Fibroblast of villous mesenchyme (primary cell): ENCODE measurements at places on chromosomes 7 and 10.

DNA sequence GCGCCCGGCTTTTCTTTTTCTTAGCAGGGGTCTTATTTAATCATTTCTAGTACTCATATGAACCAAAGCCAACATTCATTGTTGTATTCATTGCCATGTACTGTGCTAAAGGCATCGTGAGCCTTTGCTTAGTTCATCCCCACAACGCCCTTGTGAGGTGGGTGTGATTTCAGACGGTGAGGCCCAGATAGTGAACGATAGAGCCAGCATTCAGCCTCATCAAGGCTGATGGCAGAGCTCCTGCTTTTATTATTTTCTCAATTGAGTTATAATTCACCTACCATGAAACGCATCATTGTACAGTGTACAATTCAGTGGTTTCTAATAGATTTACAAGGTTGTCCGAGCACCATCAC is 50.1 kb downstream of the HK1 start:
- DNase-seq, result no peak

DNA sequence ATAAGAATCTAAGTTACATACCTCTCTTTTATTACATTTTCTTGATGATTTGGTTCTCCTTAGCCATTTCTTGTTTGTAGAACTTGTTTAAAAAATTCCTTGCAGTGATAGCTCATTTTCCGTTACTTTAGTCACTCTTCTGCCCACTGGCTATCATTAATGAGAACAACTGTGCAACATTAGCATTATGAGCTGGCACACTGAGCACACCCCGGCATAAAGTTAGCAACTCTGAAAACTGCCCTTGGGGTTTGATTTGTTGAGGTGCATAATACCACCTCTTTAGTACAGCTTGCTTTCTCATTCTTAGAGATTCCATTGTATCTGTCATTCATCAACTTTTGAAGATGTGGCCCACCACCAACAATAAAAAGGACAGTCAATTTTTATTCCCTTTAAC is 87.6 kb upstream of the ADCY1 start:
- no peak for DNase-seq

GRCh38 chr7:28432105-28432504 is 19.8 kb downstream of the CREB5 start:
- DNase-seq, result no peak

- DNase-seq, result peak; percentile 97
Observed at GRCh38 chr7:73851410-73852338, 9.3 kb upstream of the TMEM270 start.

DNA sequence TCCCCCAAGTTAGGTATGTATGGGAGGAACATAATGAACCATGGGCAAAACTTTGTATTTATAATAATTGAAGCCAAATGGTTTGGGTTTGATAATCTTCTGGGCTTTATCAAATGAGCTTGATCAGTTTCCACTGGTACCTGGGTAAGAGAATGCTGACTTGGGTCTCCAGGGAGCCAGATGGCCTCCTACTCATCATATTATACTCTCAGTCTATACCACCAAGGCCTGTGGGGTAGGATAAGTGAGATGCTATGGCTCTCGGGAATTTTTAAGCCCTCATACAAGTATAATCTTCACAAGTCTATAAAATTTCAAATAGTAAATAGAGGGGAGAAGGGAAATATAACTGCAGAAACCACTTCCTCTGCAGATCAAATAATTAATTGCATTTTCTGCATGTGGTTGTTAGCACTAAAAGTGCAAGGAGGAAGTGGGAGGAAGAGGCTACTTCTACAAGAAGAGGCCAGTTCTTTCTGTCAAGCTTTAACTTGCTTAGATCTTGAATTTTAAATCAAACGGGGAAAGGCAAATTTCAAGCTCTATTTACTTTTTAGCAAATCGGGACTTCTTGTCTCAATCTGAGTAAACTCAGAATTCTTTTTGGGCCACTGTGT is 349.0 kb downstream of the SORCS1 start:
- DNase-seq, result no peak

- DNase-seq, result no peak
Observed at GRCh38 chr10:133213641-133214467, 16.2 kb upstream of the UTF1 start.

- DNase-seq, result no peak
Observed at GRCh38 chr10:14407567-14407966, 76.8 kb upstream of the FRMD4A start.

DNA sequence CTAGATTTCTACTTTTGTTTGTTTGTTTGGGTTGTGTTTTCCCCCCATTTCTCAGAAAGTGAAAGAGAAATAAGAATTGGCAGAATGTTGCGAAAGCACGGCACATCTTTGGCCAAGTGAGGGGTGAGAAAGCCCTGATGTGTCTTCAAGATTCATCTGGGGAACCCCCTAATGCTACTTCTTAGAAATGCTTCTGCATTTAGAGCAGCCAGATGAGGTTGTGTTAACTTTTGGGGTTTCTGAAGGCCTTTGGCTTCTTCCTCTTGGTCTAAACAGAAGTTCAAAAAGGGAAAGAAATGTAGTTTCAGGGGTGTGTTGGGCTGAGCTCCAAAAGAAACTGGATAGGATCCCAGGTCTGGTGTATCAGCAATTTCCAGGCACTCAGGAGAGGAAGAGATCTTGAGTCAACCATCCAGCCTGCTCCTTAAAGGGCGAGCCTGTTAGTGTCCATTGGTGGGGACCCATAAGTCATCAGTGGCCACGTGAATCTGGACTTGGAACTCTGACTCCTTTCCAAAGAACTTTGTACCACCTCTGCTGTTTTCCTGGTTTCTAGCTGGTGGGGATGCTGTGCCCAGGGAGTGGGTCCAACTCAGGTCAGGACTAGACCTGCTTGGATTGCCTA is 6.5 kb downstream of the DUSP5 start:
- peak; percentile 93 for DNase-seq

DNA sequence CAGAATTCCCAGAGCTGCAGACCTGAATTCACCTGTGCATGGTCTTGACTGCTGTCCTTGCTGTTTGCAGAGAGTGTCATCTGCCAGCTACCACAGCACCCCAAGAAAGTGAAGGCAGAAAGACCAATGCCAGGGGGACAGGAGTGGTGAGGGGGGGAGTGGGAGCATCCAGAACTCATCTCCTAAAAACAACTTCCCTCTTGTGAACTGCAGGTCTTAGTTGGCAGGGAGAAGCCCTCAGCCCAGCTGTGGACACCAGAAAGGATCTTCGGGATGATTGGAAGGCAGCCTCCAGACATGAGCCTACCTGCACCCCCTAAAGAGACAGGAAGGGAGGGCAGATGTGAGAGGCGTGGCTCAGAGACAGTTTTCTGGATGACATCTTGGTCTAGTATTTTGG is 615.8 kb upstream of the MGMT start:
- DNase-seq, result no peak

GRCh38 chr10:132993271-132994184 is 51.2 kb upstream of the CFAP46 start:
- no peak for DNase-seq

- no peak for DNase-seq
Observed at GRCh38 chr7:39349452-39350123, 216.6 kb upstream of the YAE1 start.

- no peak for DNase-seq
Observed at GRCh38 chr10:60823324-60823723, 45.0 kb downstream of the CDK1 start.

DNA sequence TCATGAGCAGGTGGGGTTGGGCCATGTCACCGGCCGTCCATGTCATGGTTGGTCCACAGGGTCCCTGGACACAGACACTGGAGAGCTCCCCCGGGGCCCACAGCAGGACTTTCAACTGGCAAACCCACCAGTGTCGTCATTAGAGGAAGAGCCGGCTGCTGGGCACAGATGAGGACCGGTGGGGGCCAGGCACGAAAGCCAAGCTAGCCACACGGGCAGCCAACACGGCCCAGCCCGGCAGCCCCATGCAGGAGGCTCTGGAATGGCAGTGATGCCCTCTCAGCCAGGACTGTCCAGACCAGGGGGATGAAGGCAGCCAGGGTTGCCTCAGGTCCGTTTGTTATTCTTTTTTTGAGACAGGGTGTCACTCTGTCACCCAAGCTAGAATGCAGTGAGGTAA is 21.1 kb upstream of the UNCX start:
- no peak for DNase-seq

DNA sequence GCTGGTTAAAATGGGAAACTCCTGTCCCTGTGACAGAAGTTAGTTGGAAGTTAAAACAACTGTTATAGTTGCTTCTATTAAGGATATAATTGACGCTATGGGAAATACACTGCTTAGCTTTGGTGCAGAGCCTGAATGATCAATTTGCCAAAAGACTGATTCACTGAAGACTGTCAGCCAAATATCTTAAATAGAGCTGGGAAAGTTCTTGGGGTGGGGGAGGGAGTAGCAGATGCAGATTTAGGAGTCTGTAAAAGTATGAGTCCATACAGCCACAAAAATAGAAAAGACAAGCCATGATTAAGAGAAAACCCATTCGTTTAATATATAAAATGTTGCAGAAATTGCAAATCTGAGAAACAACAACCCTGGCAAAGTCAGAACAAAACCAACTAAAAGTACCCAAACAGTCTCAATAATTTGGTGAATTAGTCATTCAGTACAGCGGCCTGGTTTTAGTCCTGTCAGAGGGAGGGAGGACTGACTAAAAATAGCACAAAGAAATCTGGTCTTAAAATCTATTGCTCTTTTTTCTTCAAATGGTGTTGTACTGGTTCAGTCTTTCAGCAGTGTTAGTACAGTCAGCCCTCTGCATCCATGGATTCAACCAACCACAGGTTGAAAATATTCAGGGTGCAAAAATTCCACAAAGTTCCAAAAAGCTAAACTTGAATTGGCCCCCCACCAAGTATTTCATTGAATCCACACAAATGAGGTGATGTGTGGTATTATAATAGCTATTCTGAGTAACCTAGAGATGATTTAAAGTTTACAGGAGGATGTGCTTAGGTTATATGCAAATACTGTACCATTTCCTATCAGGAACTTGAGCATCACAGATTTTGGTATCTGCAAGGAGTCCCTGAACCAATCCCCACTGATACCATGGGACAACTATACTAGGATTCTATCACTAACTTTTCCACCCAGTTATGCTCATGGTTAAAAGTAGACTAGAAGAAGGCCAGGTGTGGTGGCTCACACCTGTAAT is 30.0 kb downstream of the STK17A start:
- DNase-seq, result peak; percentile 48

GRCh38 chr10:43261578-43262396 is 5.1 kb downstream of the RASGEF1A start:
- DNase-seq, result no peak

DNA sequence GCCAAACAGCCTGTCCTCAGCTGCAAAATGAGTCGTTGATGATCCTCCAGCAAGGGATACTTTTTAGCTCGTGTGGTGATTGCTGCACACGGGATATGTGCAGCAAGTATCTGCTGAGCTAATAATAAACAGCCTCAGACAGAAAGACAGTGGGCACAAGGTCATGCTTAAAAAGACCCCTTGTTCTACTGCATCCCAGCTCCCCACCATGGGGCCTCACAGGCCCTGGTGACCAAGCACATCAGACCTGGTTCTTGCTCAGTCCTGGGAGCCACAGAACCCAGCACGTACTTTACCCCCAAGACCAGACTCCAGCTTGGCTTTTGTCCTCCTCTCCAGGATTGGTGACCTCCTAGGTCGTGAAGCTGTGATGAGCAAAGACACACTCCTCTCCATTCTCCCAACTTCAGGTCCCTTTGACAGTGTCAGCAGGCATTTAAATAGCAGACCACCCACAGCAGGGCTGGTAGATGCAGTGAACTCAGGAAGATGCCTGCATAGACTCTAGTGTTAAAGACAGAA is 50.5 kb downstream of the EGFR start:
- DNase-seq, result no peak

DNA sequence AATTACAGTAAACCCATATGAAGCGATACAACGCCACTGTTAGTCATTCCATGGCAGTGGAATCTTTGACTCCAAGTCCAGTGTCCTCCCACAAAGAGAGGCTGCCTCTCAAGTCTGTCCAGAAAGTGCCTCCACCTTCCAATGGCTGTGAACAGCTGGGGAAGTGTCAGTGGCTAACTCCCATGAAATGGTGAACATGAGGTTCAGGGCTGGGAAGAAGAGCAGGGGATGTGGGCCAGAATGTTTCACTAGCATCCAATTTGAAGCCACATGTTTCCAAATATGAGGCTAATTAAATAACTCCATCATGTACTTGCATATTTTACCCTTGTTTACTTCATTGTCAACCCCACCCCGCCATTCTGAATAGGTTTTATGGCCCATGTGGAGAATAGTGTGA is 53.1 kb upstream of the CHST15 start:
- DNase-seq, result no peak

DNA sequence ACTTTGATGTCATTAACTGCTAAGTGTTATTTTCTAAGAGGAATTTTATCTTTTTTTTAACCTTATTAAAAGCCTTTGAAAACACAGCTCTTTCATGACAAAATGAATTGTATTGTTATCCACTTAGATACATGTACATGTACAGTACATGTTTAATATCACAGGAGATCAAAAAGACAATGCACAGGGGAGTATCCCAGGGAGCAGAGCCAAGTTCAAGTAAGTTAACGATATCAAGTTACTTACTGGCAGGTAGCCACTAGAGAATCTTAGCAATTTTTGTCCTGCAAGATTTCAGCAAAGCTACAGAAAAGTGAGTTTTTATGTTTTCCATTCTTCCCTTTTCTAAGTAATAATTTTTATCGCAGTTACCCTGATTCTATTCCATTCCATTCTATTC is 33.9 kb upstream of the ARL4A start:
- peak; percentile 21 for DNase-seq

DNA sequence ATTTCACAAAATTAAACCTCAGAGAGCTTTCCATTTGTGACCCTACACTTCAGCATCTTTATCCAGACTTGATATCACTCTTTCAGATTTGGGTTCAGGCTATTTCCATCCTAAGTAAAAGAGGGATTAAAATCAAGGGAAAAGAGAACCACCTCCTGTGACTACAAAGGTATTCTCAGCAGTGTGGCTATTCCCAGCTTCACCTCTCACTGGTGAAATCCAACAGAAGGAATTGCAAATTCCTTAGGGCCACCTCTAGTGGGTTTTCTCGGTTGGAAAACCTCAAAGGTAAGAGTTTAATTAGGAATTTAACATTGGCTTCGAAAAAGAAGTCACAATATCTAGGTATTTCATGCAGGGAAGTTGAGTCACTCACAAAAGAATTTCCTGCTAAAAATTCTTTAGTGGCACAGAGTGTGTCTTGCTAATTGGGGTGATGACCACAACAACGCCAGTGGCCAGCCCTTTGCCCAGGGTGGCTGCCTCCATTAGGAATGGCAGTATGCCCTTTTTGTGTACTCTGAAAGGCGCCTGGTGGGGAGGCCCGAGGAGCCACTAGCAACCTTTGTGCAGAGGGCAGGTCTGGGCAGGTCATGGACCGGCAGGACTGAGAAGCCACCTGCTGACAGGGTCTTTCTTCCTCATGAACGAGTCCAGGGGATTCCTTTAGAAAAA is 52.2 kb downstream of the SEM1 start:
- DNase-seq, result no peak

- no peak for DNase-seq
Observed at GRCh38 chr10:100717166-100717565, 28.2 kb upstream of the PAX2 start.

- DNase-seq, result no peak
Observed at GRCh38 chr10:84077768-84078167, 61.5 kb upstream of the GHITM start.
